Heart right ventricle (tissue), 16 donors: ENCODE measurements at places on chromosomes 1 and 21. TPM values are rescaled to one million over a fixed set of nuclear protein-coding genes. Genes with fewer than 3 reads are reported as not detected.

Gene BNIPL
- total RNA-seq: 0.27 TPM

Gene SELP
- 3.3 TPM for total RNA-seq

Gene AADACL3
- not detected for total RNA-seq

Gene RORC
- total RNA-seq: 14.4 TPM

Gene CRP
- total RNA-seq: not detected

Gene CRABP2
- total RNA-seq: 1.4 TPM
